Tongue (tissue), 3 donors: ENCODE measurements at places on chromosomes 7 and 10. TPM values are rescaled to one million over a fixed set of nuclear protein-coding genes. Genes with fewer than 3 reads are reported as not detected.

DNA sequence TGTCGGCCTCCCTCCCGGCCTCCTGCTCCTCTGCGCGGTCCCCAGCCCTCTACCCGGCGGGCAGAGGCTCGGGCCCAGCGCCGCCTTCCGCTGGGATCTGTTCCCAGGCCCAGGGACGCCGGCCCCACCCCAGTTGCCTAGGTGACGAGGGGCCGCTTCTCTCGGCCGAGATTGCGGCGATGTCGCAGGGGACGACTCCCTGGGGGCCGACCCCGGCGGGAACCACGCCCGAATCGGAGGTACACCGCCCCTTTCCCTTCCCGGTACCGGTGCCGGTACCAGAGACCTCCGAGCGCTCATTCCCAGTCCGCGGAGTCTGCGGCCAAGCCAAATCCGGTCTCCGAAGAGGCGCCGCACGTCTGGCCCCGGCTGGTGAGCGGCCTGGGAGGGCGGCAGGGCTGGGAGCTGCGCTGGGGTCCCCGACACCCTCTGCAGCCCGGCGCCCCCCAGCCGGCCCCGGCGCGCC lies at the start of gene CABCOCO1:
CABCOCO1 (plus strand) TSS at position 136 of the 466 bp plus-strand sequence; CDS start at position 180, 44 bp downstream.
- DNase-seq, result peak; percentile 78

DNA sequence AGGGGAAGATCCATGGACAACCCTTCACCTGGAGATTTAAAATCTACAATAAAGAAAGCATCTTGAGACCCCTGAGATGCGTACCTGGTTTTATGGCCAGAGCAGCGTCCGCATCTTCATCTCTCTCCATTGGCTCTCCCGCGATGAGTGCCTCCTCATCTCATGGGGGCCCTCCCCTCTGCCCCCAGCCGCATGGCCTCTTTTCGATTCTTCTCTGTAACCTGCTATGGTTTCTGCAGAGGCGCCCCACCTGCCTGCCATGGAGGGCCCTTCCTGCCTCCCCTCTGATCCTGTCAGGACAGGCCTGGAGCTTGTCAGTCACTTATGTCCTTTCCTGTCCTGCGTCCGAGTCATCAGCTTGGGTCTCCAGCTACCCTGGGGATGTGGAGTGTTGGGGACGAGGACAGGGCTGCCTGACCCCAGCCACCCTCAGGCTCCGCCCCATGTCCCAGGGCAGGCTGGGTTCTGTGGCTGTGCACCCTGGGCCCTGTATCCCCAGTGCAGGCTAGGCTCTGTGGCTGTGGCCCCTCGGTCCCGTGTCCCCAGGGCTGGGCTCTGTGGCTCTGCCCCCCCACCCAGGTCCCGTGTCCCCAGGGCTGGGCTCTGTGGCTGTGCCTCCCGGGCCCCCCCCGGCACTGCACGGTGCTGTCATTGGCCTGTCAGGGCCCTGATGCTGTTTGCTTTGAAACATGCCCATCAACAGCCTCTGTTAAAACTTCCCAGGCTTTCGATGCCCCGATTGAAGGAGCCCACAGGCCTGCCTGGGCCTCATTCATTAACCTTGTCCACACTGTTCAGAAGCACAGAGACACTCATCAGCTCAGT lies 99.8 kb downstream of the WDR37 start:
- DNase-seq, result no peak

GRCh38 chr7:96084881-96085553 lies 236.9 kb downstream of the SLC25A13 start:
- DNase-seq, result no peak

The C10orf62 gene
- total RNA-seq, result 0.82 TPM

The HHEX gene
- 4.6 TPM for total RNA-seq

The TCF7L2 gene
- total RNA-seq, result 17.2 TPM

- DNase-seq, result no peak
Observed at GRCh38 chr7:142345811-142346210, 88.0 kb upstream of the PRSS58 start.

DNA sequence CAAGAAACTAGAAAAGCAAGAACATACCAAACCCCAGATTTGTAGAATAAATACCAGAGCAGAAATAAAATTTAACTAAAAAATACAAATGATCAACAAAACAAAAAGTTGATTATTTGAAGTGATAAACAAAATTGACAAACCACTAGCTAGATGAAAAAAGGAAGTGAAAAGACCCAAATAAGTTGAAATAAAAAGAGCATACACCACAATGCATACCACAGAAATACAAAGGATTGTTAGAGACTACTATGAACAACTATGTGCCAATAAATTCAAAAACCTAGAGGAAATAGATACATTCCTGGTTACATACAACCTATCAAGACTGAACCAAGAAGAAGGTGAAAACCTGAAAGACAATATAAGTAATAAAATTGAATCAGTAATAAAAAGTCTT lies 333.4 kb downstream of the SH2D4B start:
- no peak for DNase-seq

The CPA4 gene
- 2.4 TPM for total RNA-seq

The NRP1 gene
- 172 TPM for total RNA-seq

- DNase-seq, result no peak
Observed at GRCh38 chr10:95792211-95792780, 36.3 kb downstream of the ENTPD1 start.

The LAMTOR4 gene
- 57.7 TPM for total RNA-seq

- no peak for DNase-seq
Observed at GRCh38 chr10:75166623-75166972, 44.0 kb upstream of the VDAC2 start.

GRCh38 chr10:100510533-100511308 lies 8.9 kb downstream of the SEC31B start:
- DNase-seq, result no peak

- no peak for DNase-seq
Observed at GRCh38 chr7:92325858-92326257, 80.1 kb downstream of the ANKIB1 start.

The ADARB2 gene
- 0.10 TPM for total RNA-seq

DNA sequence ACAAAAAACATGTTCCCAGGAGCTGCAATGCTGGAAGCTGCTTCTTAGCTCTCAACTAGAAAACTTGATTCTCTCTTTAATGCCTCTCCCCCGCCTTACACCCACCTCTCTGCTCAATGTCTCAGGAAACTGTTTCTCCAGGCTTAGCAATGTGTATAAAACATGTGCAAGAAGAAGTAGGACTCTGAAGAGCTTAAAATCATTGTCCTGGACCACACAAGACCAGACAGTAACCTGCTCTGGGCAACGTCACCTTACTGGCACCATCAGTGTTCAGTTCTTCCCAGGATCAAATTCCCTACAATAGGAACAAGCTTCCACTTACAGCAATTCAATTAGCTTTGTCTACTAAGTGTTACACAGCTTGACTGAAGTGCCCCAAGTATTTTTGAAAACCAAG lies 104.9 kb downstream of the RAPGEF5 start:
- DNase-seq, result no peak

GRCh38 chr10:35516102-35516670 lies 89.0 kb upstream of the GJD4 start:
- no peak for DNase-seq

- DNase-seq, result no peak
Observed at GRCh38 chr10:71389768-71390460, 6.8 kb upstream of the CDH23 start.

DNA sequence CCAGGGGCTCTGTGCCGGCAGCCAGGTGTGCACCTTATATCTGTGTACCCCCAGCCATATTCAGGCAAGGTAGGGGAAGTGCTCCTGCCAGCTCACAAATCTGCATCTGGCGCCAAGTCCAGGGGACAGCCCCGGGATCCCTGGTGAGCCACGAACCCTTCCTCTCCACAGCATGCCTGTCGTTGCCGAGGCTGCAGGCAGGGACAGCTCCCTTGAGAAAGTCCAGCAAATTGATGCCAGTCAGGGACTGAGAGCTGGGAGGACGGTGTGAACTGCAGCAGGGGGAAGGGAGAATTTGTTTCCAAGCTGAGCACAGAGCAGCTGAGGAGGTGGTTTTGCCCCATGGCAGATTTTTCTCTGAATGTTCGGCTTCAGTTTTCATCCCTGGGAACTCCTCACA lies 919 bp downstream of the PLA2G12B start:
- peak; percentile 8 for DNase-seq

The CD36 gene
- 324 TPM for total RNA-seq

DNA sequence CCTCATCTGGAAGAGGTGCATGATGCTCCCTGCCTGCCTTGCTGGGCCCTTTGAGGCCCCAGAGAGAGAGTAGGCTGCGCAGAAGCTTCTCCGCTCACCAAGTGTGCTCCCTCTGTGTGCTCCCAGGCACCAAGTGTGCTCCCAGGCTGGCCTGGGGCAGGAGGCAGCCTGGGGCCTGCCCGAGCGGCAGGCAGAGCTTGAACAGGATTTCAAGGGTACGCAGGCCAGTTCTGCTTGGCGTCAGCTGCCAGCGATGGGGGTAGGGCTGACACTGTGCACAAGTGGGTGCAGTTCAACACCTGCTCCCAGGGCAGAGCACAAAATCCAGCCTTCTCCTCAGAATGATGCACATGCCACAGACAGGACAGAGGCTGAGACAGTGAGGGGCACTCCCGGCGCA lies 119.7 kb downstream of the FAM53B start:
- peak; percentile 76 for DNase-seq

DNA sequence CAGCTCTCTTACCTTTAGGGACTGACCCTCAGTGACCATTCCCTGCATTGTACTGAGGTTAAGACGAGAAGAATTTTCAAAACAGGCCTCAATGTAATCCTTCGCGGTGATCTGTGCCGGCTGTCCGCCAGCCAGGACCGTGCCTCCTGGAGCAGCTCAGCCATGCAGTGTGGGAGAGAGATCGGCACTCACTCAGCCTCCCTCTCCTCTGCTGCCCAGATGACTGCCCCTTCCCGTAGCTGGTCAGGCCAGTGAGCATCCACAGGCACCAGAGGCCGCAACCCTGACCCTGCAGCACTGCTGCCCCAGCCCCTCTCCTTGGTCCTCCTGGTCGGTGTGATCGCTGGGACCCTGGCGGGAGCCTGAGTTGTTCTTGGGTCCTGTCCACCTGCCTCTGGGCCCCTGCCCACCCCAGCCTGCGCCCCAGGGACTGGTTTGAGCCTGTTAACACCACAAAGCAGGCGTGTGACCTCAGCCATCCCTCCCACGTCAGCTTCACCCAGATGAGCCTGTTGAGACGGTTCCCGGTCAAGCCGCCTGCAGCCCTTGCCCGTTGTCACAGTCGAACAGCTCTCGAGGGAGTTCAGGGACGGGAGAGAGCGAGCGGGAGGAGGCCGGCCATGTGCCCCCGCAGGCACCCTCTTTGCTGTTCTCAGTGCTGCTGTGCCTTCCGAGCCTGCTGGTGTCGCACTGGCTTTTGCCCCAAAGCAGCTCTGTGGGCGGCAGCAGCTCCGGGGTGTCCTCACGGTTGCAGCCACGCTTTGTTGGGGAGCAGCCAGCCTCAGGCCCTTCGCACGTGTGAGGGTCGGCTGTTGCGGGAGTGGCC lies 37.2 kb downstream of the NKX6-2 start:
- DNase-seq, result no peak

DNA sequence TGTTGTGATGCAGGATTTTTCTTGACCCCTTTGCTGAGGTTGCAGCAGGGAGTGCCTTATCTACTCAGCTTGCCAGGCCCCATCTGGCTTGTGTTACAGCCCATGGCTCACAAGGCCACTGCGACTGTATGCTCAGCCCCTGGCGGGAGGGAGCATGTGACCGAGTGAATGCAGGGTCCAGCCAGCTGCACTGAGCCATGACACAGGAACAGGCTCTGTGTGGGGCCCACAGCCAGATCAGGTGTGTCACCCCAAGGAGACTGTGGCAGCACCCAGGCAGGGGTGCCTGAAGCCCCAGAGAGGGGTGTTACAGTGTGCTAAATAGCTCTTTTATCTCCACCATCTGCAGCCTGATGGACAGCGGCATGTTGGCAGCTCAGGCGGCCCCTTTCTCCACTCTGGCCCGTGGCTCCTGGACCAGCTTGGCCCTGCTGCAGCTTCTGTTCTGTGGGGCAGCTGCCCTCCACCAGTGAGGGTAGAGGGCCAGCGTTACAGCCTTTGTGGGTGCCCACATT lies 2.6 kb upstream of the PCBD1 start:
- peak; percentile 27 for DNase-seq

The PPA1 gene
- 83.2 TPM for total RNA-seq

- DNase-seq, result peak; percentile 76
Observed at GRCh38 chr10:92242910-92243671, 47.8 kb downstream of the CPEB3 start.

GRCh38 chr10:119199231-119199992 lies 8.0 kb upstream of the GRK5 start:
- DNase-seq, result peak; percentile 90

The ITGA8 gene
- 18.8 TPM for total RNA-seq

The CABCOCO1 gene
- 0.92 TPM for total RNA-seq

GRCh38 chr7:66669088-66669487 lies 40.4 kb downstream of the KCTD7 start:
- no peak for DNase-seq

The PLEKHS1 gene
- 1.4 TPM for total RNA-seq

The DNAJC30 gene
- 1.7 TPM for total RNA-seq

DNA sequence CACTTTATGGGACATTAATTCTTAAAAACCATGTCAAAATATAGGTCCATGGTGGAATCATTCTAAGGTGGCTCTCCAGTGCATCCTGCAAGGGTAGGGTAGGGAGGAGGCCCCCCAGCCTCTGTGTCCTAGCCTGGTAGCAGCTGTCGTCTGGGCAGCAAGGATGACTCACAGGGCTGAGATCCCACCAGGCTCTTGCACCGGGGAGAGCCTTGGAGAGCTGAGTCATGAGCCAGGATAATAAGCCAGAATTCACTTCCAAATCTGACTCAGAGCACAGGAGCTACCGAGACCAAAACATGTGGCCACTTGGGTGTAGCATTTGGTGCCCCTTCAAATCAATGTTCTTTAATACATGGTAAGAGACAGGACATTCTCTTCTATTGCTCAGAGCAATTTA lies 298.5 kb downstream of the NEBL start:
- peak; percentile 76 for DNase-seq

The AQP1 gene
- 107 TPM for total RNA-seq

The MYPN gene
- total RNA-seq, result 92.0 TPM

- DNase-seq, result no peak
Observed at GRCh38 chr10:1613511-1613910, 123.8 kb downstream of the ADARB2 start.

DNA sequence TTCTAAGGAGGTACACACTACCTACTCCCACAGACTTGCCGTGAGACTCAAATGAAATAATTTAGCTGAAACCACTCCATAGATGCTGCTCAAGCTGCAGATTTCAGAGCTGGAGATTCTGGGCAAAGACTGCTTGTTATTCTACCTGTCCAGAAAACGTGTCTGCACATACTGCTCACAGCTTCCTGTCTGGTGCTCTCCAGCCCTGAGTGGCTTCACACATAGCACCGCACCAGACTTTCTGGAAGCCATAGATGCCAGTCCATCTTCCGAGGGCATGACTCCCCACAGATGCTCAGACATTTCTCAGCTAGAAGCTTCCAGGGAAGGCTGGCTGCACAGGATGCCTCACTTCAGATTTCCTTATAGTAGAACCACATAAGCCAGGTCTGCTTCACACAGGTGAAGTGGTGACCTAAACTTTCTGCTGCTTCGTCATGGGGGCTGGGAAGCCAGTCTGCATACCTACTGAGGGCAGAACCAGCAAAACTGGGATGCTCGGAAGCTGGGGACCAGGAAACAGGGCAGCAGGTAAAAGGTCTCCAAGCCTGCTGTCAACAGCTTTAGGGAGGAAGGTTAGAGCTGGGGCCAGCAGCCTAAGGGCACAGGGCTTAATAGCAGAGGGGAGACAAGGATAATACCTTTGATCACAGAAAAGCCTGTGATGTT lies 18.2 kb downstream of the CCDC6 start:
- no peak for DNase-seq

GRCh38 chr7:84462259-84462658 lies 267.7 kb upstream of the SEMA3A start:
- peak; percentile 65 for DNase-seq

The FAM131B gene
- total RNA-seq, result 1.5 TPM
